Occipital lobe (tissue), 3 donors: ENCODE measurements at places on chromosomes 13 and 19. TPM values are rescaled to one million over a fixed set of nuclear protein-coding genes. Genes with fewer than 3 reads are reported as not detected.

FBXL3 gene
- 140 TPM for total RNA-seq

CCL25 gene
- total RNA-seq = 0.31 TPM

TSSK6 gene
- 1.2 TPM for total RNA-seq

CLDN10 gene
- total RNA-seq = 2.3 TPM
